ENCODE measurements at places on chromosomes 4 and X. TPM values are rescaled to one million over a fixed set of nuclear protein-coding genes. Genes with fewer than 3 reads are reported as not detected.

GCNA gene
- total RNA-seq, result 1.2 TPM

KLHL4 gene
- total RNA-seq, result 0.58 TPM

SSX2 gene
- not detected for total RNA-seq

PPARGC1A gene
- total RNA-seq, result 139 TPM

DNA sequence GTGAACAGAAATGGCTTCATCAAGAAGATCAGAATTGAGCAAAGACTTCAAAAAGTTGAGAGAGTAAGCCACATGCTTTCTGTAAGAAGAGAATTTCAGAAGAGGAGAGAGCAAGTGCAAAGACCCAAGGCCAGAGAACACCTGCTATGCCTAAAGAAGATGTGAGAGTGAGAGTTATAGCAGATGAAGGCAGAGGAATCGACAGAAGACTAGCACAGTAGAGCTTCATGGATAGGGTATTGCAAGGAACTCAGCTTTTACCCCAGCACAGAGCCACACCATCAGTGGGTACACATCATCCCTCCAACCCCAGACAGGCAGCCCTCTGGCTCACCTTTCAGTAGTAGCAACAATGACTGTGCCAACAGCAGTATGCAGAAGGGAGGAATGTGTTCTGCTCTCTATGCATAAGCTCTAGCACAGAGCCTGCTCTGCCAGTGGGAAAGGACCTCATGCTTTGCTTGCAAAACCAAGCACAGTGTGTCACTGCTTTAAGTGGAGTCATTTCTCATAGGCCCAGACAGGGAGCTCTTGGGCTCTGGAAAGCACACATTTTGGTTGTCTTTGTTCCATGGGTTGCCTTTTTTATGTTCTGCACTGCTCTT is 318.6 kb downstream of the NAF1 start:
- no peak for DNase-seq
